Cortex of kidney (tissue), 1 donor: ENCODE measurements at places on chromosomes 7 and 10.

GRCh38 chr10:31549896-31550295, 230.9 kb downstream of the ZEB1 start:
- no peak for DNase-seq

- no peak for DNase-seq
Observed at GRCh38 chr7:92158660-92159575, 20.0 kb downstream of the LRRD1 start.

DNA sequence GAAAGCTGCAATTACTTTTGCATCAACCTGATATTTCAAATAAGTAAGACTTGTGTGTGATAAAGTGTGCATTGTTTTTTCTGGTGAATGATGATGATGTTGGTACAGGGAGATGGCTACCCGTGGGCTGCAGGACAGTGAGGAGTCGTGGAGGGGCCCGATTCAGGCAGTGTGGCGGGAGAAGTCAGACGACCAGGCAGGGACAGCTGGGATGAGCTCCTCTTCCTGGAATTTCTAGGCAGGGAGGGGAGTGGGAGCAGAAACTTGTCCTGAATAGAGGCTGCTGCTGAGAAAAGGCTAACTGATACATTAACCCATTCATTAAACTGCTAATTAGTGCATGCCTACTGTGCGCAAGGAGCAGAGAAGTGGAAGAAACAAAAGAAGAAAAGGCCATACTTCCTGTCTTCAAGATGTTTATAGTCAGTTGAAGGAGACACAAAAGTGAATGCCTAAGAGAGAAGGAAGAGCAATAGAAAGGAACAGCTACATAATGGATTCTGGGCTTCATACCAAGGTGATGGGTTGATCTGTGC, 9.3 kb upstream of the GATAD1 start:
- DNase-seq = no peak

GRCh38 chr7:107628461-107629064, 32.1 kb upstream of the SLC26A4 start:
- no peak for DNase-seq
